ENCODE measurements at places on chromosomes 6 and 20. TPM values are rescaled to one million over a fixed set of nuclear protein-coding genes. Genes with fewer than 3 reads are reported as not detected.

GRCh38 chr6:161151660-161152526, 122.0 kb downstream of the AGPAT4 start:
- no peak for DNase-seq

- DNase-seq = no peak
Observed at GRCh38 chr20:703006-703405, 27.4 kb upstream of the SCRT2 start.

- no peak for DNase-seq
Observed at GRCh38 chr20:5722927-5723326, 27.3 kb upstream of the SHLD1 start.

DNA sequence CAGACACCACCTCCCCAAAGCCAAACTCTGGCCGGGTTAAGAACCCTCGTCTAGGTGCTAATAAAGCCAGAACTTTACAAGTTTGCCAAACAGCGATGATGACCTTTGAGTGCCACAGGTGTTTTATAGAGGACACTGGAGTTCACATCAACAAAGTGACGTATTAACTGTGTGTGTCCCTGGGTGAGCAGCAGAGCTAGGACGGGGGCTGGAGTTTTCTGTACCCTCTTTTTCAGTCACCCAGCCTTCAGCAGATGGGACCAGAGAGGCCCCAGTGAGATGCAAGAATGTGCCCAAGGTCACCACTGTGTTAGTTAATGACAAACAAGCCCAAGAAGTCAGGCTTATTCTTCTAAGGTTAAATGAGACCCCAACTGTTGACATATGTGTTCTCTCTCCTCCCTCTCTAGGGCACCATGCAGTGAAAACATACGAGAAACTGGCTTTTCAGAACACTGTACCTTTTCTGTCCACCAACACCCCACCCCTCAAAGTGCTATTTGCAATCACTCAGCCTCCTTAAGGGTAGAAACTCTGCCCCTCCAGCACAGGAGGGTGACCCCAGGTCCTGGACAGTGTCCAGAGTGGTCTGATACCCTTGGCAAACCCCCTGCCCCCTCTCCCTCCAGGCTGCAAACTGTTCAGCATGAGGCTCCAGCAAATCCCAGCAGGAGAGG, 5.2 kb downstream of the SDC4 start:
- DNase-seq = no peak

- no peak for DNase-seq
Observed at GRCh38 chr6:100724696-100725095, 156.4 kb downstream of the ASCC3 start.

DNA sequence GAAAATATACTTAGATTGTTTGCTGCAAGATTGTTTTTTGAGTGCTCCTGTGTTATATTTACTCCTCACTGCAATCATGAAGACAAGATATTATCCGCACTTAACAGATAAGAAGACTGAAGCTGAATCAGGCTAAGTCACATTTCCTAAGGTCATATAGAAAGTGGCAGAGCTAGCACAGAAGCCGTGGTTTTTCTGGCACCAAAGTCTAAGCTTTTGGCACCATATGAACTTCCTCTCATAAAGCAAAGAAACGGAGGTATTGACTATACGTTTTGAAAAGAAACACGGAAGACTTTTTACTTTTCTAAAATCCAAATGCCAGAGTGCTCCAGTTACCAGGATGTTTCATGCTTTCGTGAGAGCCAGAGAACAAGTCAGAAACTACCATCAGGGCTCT, 9.3 kb upstream of the DTD1 start:
- no peak for DNase-seq

DNA sequence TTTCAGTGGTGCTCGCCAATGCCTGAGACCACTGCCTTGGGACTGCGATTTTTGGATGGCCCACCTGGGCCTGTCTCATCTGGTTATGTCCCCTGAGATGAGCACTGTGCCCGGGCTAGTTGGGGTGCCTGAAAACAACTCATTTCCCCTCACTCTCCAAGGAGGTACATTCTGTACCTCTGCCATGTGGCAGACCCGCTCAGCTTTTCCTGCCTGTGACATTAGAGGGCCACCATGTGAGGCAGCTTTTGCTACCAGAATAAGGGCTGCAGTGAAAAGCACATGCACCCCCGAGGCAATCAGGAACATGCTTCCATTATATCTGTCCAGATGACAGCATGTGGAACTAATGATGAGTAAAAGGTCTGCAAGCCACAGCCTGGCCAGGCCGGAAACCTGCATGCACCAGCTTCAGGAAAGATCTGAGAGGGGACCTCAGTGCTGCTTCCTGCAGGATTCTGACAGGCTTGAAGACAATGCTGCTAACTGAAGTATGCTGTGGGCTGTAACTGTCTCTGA, 11.3 kb upstream of the SRSF6 start:
- no peak for DNase-seq

- DNase-seq = no peak
Observed at GRCh38 chr6:30754631-30755030, 10.3 kb upstream of the IER3 start.

DNA sequence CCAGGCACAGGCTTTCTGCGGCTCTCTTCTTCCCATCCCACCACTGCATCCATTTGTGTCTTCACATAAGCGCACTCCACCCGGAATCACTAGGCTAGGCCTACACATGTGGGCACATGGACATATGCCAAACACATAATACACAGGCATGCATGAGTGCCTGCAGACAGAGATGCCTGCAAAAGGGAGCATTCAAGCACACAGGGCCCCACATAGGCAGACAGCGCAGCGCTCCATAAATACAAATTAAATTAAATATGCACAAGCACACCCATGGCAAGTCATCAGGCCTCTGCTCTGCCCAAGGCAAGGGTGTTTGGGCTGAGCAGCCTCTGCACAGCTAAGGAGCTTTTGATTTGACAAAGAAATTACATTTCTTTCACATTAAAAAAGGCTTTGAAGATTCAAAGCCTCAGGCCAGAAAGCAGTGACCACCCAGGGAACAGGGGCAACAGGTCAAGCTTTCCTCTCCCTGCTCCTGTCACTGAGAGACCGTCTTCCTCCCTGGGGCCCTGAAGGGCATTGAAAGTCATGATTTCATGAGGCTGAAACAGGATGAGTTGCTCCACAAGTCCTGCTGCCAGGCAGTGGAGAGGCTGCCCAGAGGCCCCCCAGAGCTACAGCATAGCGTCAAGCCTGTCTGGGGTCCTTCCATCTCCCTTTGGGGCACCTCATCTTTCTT, 134.2 kb upstream of the LRFN2 start:
- DNase-seq = no peak

DNA sequence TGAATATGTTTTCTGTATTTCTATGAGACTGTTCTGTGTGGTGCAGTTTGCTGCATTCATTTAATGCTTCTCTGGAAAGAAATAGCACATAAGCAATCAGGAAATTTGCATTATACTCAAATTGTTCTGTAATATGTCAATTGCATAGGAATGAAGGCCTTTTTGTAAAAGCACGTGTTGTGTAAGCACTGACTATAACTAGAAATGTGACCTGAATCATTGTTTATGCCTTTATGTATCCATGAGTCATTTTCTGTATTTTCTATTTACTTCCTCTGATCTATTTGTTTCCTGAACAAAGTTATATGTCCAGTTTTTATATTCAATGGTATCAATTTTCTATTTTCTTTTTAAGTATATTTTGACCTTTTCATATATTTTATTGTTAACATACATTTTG, 1455.3 kb downstream of the GRIK2 start:
- no peak for DNase-seq

DNA sequence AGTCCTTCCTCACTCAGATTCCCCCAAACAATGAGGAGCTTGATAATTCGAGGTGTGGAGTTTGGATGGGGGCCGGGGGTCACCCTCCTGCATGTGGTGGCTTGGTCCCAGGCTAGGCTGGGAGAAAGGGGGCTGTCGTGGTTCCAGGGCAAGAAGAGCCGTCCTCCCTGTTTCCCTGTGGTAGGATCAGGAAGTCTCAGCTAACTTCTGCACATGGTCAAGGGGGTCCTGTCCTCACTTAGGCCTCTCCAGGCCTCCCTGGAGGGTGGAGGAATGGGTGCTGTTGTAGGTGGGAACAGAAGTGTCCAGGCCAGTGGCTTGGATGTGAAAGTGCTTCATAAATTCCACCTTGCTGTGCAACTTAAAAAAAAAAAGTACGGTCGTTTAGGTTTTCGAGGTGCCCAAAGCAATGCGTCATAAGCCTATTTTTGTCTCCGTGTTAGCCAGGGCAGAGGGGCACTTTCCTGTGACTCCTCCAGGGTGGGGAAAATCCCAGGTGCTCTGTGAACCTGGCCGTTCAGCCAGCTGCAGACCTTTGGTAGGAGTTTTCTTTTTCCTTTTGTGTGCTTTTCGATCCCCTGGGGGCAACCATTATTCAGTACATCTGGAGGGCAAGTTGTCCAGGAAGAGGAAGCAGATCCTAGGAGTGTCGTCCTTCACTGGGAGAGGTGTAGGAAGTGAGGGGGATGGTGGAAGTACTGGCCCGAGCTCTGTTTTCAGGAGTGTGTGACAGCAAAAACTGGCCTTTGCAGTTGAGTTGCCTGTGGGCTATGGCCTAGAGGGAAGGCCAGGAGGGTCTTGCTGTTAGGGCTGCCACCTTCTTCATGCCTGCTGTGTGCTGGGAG, 9.6 kb downstream of the IGF2R start:
- DNase-seq = no peak

DNA sequence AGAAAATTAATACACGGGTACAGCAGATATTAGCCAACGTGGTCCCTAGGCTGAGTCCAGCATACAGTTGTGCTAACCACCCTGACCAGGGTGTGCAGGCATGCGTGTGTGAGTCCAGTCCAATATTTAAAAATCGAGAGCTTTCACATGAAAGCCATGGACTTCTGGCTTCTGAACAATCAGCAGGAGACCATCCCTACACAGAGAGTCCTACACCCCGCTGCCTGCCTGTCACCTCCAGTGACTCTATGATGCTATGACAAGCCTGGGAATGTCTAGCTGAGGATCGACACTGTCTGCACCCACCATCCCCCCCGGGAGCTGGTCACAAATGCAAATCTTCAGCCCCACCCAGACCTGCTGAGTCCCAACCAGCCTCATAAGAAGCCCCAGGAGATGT, 7.9 kb downstream of the ACSS1 start:
- DNase-seq = no peak

GRCh38 chr6:43798688-43799444, 28.9 kb downstream of the VEGFA start:
- no peak for DNase-seq

DNA sequence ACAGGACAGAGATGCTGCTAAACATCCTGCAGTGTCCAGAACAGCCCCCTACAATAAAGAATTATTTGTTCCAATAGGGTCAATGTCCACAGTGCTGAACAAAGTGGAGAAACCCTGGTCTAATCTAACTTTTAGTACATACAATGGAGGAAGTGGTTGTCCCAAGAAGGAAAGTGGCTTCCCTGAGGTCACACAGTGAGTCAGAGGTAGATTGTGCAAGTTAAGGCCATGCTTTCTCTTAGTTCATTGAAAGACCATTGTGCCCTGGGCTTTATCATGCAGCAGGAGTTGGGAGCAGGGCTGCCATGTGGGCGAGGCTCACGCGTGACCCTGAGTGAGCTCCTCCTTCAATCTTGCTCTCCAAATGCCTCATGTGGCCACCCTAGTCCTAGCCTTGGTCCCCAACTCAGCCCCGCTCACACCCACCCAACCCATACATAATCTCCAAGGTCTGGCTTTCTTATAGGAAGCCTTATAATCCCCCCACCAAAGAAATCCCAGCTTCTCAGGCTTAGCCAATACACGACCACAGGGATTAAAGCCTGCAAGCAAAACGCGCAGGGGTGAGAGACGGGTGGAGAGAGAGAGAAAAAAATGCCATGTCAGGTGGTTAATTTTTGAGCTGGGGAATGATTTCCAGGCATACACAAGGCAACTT, 19.9 kb downstream of the SLC13A3 start:
- DNase-seq = no peak

DNA sequence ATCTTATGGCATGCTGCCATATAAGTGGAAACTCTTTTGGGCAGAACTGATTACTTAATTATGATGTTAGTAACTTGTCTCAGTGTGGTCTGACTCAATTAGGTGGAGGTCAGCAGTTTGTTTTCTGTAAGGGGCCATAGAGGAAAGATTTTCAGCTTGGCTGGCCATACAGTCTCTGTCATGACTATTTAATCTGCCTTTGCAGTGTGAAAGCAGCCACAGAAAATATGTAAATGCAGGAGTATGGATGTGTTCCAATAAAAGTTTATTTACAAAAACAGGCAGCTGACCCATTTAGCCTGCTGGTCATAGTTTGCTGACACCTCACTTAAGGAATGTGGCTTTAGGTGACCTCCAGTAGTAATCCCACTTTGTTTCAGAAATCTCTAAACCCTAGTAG, 700.7 kb downstream of the EPM2A start:
- DNase-seq = no peak

SLC2A10 gene
- 4.6 TPM for polyA plus RNA-seq

PPIL6 gene
- polyA plus RNA-seq = 2.2 TPM

EEF1A2 gene
- 952 TPM for polyA plus RNA-seq

MYB gene
- not detected for polyA plus RNA-seq

GSTA2 gene
- not detected for polyA plus RNA-seq

PGC gene
- 1.00 TPM for polyA plus RNA-seq

IL20RA gene
- 3.7 TPM for polyA plus RNA-seq

PPP1R16B gene
- polyA plus RNA-seq = 4.9 TPM

FAM184A gene
- polyA plus RNA-seq = 2.9 TPM

RAET1G gene
- polyA plus RNA-seq = 0.20 TPM

UST gene
- 5.1 TPM for polyA plus RNA-seq

SNX14 gene
- 45.9 TPM for polyA plus RNA-seq

TFAP2D gene
- polyA plus RNA-seq = not detected

ALDH8A1 gene
- 0.23 TPM for polyA plus RNA-seq

SDCBP2 gene
- 2.0 TPM for polyA plus RNA-seq
